ENCODE measurements at places on chromosomes 7 and 10.

DNA sequence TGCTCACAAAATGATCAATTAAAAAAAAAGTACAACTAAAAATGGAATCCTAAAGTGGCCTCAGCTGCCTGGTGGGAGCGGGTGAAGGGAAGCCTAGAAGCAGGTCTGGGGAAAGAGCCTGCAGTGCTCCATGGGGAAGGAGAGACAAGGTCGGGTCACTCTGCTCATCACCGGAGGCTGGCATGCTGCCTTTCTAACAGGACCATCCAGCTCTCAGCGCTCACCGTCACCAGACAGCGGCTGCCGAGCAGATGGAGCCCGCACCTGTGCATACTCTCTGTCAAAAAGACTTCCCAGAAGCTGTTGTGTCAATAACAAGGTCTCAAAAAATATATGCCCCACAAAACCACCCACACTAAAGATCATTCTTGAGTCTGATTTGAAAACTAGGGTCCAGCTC, 112.8 kb downstream of the BAMBI start:
- no peak for DNase-seq

DNA sequence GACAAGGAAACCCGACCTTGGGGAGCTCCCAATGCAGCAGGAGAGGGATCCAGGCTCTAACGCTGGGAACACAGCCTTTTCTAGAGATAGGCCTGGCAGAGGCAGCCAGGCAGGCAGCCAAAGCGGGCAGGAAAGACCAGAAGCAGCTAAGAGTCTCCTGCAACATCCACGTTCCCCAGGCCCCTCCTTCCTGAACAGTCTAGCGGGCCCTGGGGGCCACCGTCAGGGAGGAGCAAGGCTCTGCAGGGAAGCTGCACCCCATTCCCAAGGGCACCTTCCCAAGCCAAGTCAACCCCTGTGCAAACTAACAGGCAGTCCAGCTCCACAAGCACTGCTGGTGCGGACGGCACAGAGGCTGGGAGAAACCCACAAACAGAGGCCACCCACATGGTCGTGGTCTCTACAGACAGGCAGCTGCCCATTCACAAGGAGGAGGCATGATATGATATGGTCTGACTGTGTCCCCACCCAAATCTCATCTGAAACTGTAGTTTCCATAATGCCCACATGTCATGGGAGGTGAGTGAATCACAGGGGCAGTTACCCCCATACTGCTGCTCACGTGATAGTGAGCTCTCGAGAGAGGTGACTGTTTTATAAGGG, 115.7 kb downstream of the MAD1L1 start:
- no peak for DNase-seq

- DNase-seq, result no peak
Measured at GRCh38 chr7:143337216-143337615, 21.3 kb downstream of the CLCN1 start.

GRCh38 chr7:108046952-108047506, 44.1 kb upstream of the LAMB1 start:
- no peak for DNase-seq

DNA sequence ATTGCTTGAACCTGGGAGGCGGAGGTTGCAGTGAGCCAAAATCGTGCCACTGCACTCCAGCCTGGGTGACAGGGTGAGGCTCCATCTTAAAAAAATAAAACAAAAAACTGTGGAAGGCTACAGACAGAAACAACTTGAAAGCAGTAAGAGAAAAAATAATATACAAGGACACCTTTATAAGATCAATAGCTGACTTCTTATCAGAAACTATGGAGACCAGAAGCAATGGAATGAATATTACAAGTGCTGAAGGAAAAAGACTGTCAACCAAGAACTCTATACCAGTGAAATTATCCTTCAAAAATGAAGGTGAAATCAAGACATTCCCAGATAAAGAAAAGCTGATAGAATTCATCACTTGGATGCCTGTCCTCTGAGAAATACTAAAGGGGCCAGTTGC, 49.0 kb downstream of the RBAK start:
- no peak for DNase-seq

GRCh38 chr7:71753956-71754664, 622.2 kb downstream of the GALNT17 start:
- DNase-seq, result no peak

DNA sequence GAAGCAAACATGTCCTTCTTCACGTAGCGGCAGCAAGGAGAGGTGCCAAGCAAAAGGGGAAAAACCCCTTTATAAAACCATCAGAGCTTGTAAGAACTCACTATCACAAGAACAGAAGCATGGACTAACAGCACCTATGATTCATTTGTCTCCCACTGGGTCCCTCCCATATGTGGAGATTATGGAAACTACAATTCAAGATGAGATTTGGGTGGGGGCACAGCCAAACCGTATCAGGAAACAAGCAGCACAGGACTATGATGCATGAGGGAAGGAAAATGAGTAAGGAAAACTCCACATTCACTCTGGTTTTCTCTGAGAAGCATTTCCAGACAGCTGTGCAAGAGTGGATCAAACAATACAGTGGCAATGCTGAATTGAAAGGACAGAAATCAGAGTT, 81.6 kb downstream of the RSU1 start:
- DNase-seq, result no peak

GRCh38 chr10:55277549-55277948, 476.5 kb upstream of the PCDH15 start:
- DNase-seq, result no peak

- no peak for DNase-seq
Measured at GRCh38 chr10:13117841-13118783, 18.1 kb downstream of the OPTN start.

DNA sequence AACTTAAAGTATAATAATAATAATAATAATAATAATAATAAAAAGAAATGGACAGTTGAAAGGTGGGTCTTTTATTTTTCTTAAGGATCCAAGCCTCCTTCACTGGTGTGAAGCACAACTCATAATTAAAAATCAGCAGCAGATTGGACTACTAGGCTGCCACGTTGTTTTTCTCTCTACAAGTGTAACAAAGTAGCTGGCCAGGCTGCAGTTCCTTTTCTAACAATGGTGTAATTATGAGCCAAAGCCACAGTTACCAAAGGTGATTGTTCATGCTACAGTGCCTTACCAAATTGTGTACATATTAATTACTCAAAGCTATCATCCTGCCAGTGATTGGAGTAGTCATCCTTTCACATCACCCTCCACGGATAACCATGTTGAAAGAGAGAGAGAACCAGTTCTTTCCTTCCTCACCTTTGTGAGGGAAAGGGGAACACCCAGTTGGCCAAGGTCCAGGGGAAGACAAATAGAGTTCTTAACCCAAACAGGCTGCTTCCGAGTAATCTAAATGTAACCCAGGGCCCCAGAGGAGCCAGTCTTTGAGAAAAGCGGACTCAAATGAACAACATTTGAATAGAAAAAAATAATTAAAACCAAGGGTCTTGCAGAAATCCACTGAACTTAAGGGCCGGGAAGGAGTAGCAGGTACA, 86.3 kb upstream of the NPS start:
- DNase-seq, result no peak

DNA sequence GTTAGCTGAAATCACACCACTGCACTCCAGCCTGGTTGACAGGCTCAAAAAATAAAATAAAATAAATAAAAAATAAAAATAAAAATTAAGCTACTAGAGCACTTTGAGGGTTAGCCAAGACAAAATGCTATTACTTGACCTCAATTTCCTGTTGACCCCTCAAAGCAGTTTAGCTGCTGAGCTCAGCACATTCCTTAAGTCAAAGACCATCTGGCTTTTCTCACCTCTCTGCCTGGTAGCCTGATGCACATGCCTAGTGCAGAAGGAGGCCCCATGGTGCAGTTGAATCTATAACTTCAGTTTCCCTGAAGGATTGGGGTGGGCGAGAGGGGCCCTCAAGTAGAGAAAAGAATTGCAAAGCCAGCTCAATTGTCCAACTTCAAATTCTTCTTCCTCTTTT, 211.1 kb upstream of the GALNT17 start:
- DNase-seq, result no peak

- DNase-seq, result no peak
Measured at GRCh38 chr7:83190659-83191389, 28.1 kb upstream of the PCLO start.

DNA sequence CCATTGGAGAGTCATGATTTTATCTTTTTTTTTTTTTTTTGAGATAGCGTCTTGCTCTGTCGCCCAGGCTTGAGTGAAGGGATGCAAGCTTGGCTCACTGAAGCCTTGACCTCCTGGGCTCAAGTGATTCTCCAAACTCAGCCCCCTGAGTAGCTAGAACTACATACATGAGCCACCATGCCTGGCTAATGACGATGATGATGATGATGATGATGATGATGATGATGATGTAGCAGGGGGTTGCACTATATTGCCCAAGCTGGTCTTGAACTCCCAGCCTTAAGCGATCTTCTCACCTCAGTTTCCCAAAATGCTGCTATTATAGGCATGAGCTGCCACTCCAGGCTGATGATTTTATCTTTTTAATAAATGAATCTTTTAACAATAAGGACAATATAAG, 13.9 kb upstream of the PLAC9 start:
- no peak for DNase-seq

DNA sequence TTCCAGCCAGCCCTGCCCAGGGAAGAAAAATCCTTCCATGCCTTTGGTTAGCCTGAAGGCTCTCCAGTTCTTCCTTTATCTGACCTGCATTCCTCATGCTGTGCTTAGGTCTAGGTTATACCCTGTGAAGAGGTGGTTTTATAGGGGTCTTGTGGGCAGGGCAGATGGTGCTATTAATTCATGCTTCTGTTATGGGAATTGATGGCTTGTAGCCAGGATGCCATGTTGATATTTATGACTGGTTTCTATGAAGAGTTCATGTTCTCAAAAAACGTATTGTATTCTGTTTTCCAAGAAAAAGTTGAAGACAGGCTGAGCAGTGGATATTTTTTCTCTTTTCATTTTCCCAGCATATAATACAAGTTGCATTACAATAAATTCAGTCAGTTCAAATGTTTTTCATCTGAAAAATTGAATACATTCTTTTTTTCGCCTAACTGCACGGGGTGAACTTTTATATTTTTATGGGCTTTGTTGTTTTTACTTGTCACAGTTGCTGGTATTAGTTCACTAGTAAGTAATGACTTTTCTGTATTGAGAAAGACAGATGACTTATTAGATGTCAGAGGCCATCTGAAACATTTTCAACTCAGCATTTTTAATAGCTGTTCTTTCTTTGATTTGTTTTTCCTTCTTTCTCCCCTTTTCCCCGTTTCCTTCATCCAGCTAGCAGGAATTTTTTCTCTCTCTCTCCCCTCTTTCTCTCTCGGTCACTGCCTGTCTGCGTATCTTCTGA, 322.8 kb downstream of the LRMDA start:
- no peak for DNase-seq

GRCh38 chr7:104951546-104951945, 62.5 kb upstream of the KMT2E start:
- DNase-seq, result no peak

DNA sequence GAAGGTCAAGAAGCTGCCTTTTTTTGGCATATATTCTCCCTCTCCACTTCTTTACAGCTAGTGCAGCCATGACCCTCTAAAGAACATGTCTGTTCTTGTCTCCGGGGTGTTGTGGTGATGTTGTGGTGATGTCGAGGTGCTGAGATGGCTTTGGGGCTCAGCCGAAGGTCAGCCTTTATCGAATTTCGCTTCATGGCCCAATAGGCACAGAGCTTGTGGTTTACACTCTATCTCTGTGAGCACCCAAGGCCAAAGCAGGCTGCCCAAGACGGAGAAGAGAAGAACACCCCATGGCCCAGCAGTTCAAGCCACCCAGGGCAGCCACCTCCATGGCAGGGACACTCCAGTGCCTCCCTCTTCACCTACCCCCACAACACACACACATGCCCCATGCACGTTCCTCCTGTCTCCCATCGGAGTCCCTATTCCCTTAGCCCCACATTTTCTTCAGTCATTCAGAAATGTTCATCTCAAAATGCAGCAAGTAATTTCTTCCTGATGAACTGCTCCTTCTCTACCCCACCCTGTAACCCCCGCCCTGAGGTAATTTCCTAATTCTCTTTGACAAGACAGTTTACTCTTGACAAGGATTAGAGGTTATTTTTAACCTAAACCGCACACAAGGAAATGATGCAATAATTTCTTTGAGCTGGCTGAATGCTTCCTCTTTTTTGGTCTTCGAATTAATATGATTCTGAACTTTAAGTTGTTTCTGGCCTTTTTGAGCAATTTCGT, 18.6 kb upstream of the ADRB1 start:
- no peak for DNase-seq

DNA sequence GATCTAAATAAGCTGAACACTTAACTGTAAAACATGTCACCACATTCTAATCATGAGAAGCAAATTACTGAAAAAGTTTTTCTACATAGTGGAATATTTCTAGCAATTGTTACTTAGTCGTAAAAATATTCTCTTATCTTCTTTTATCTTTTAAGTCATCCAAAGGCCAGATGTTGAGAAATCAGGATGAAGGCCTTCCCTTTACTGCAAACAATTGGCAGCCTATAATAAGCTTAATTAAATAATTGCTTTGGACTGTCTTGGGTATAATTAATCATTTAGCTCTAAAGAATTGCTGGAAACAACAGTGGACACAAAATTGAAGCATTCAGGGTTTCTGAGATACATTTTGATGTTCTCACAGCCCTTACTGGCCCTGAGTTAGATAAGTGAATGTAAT, 226.5 kb downstream of the FANK1 start:
- no peak for DNase-seq

DNA sequence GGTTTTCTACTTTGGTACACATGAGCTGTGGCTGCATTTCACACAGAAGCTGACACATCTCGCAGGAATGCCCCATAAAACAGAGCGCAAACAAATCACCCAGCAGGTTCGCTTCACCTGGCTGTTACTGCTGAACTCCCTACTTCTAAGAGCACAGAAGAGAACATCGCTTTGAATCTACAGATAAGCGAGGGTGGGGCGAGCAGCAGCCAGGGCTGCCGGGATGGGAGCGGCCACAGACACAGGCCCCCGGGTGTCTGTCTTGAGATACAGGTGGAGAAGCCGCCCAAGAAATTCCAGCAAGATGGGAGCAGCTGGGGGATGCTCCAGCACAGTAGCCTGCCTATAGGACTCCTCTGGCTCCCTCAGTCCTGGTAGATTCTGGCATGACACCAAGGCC, 27.4 kb downstream of the OGDHL start:
- DNase-seq, result no peak

Measured in GM04503 (cell line).